Heart right ventricle (tissue), 16 donors: ENCODE measurements at places on chromosomes 7 and 10.

- no peak for DNase-seq
Observed at GRCh38 chr7:37289367-37289766, 159.3 kb downstream of the ELMO1 start.

- DNase-seq = no peak
Observed at GRCh38 chr10:4353964-4354363, 472.0 kb upstream of the AKR1E2 start.

- no peak for DNase-seq
Observed at GRCh38 chr10:89388806-89389205, 3.6 kb upstream of the IFIT1 start.

DNA sequence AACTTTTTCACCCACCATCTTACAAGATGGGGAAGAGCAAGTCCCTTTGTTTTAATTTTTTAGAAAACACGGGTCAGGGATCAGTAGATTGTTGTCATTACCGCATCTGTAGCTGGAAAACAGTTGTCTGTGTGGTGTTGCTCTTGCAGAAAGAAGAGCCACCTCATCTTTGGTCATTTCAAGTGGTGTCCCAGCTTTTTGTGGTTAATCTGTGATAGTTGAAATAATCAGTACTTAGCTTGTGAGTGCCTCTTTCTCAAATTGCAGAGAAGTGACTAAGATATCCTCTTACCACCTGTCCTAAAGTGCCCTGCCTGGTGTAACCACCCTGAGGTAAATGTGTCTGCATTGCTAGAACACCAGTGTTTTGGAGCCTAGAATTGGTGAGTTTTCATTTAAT is 5.5 kb downstream of the PRPF18 start:
- no peak for DNase-seq

GRCh38 chr10:771647-772046 is 82.2 kb upstream of the DIP2C start:
- DNase-seq = no peak

DNA sequence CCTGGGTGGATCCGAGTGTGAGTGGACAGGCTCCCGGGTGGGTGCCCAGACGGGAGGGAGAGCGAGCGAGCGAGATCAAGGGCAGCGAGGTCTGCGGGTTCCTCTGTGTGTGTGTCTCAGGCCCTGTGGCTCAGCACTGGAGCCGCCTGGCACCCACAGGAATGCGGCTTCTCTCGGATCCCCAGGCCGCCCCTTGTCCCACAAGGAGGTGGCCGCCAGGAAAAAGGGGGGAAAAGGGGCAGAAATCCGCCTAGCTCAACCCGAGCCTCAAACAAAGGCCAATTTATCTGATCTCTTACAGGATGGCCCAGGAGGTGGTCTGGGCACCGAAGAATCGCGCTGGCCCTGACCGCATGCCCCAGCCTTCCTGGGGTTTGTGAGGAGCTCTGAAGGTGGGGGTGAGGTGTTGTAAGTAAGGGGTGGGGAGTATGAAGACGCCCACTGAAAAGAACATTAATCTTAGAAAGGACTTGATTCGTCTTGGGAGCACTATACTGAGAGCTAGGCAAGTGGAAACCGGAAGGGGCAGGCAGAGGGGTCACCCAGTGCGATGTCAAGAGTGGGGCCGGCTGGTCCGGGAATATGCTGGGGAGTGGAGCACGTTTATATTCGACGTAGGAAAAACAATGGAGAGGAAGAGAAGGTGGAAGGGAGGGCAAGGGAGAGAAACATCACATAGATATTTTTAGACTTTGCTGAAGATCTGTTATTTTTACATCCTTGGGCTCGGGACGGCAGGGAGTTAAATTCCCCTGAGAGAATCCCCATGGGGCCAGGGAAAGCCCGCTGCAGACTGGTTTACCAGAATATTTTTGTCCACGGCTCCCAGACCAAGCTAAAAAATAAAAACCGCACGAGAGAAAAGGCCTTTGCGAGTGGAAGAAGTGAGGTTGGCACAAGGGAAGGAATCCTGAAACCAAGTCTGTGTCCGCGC is 7.2 kb downstream of the DLX5 start:
- no peak for DNase-seq

DNA sequence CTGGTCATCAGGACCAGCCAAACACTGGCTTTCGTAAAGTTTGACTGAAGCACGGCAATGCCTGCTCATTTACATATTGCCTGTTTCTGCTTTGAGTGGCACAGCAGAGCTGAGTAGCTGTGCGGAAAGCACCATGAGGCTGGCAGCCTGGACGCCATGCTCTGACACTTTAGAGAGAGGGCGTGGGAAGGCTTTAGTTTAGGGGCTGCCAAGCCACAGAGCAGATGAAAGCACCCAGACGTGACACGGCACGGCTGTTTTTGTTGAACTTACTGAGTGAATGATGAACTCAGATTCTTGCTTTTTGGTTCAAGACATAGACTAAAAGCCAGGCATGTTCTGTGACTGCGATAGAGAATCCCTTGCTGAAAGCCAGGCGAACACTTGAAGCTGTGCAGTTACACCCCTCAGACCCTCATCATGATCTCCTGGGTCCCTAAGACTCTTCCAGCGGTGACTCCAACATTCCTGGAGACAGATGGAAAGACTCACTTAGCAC is 182.1 kb downstream of the ZMYND11 start:
- peak; percentile 56 for DNase-seq

DNA sequence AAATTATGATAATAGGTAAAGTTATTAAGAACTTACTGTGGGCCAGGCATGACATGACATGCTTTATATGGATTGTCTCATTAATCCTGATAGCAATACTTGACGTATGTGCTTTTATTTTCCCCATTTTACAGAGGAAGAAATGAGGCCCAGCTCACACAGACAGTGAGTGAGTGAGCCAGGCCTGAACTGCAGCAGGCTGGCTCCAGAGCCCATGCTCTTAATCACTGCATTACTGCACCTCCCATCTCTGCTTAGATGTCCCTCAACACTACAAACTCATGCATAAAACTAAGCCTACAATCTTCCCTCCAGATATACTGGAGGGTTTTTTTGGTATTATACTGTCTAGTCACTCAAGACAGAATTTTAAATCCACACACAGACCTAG is 68.5 kb upstream of the OSBPL3 start:
- DNase-seq = no peak

DNA sequence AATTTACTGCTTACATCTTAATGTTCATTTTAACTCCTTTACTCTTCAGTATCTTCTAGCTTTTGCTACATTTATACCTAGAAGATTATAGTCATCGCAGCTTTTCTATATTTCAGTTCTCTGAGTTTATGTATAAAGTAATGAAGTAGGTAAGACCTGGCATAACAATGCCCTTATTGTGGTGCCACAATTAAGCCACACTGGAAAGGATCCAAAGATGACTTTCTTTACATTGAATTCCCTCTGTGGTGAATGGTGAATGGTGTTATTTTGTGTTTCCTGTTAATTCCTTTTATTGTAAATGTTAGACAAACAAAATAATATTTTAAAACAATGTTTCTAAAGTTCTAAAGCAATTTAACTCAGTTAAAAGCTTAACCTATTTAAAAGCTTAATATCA is 36.2 kb downstream of the SEMA3D start:
- DNase-seq = no peak

- DNase-seq = no peak
Observed at GRCh38 chr7:26857506-26858240, 6.7 kb downstream of the SKAP2 start.

DNA sequence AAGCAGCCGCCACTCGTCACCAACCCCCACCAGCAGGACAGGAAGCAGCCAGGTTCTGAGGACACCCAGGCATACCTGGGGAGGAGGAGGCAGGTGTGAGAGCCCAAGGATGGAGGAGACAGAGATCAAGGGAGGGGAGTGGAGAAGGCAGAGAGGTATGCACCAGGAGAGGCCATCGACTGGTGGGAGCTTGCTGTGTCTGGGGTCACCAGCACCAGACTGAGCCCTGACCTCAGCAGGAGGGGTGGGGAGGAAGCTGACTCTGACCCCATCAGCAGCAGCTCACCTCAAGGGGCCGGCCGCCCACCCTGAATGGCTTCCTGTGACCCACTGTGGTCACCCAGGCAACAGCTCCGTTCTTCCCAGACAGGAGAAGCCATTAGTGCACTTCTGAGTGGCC is 7.8 kb downstream of the VIPR2 start:
- DNase-seq = no peak
